ENCODE measurements at places on chromosomes 13 and 19. TPM values are rescaled to one million over a fixed set of nuclear protein-coding genes. Genes with fewer than 3 reads are reported as not detected.
A peak's percentile ranks its signal among the peaks of the same experiment; 100 is the strongest.

DNA sequence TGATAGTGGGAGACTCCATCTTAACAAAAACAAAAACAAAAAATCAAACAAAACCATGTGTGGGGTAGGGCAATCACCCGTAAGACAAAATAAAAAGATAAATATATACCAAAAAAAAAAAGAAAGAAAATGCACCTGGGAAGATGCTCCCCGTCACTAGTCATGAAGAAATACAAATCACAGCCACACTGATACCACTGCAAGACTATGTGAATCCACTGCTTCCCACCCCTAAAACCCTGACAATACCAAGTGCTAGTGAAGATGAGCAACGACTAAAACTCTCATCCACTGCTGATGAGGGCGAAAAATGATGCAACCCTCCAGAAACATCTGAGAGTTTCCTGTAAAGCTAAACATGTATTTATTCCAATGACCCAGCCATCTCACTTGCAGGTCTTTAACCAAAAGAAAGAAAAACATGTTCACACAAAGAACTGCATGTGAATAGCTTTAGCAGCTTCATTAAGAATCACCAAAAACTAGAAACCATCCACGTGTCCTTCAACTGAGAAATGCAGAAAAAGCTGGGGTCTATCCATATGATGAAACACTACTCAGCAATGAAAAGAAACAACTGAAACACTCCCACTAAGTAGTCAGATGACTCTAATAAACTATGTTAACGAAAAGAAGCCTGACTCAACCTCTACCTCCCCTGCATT, 31.7 kb downstream of the BRD4 start:
- peak overlapping the region; percentile 24 for H3K27ac ChIP-seq
- no peak overlapping the region for H3K4me3 ChIP-seq
- DNase-seq: no peak
- no peaks in the 10 kb centered on the region for H3K36me3 ChIP-seq

SIGLEC8 gene
- not detected for total RNA-seq

RAB20 gene
- total RNA-seq: 2.1 TPM

DNA sequence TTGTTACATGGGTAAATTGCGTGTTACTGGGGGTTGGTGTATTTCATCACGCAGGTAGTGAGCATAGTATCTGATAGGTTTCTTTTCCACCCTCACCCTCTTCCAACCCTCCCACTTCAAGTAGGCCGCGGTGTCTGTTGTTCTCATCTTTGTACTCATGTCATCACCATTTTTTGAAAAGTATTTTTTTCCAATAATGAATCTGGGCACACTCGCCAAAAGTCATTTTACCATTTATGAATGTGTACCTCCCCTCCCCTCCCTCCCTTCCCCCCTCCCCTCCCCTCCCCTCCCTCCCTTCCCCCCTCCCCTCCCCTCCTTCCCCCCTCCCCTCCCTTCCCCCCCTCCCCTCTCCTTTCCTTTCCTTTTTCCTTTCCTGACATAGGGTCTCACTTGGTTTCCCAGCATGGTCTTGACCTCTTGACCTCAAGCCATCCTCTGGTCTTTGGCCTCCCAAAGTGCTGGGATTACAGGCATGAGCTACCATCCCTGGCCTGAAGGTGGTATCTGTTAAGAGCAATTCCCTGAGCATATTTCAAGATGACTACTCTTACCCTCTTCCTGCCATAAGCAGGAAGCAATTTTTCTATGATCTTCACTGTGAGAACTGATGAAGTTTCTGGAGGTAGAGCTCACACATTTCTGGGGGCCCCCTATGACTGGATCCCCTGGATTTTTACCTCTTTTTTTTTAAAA, 15.7 kb downstream of the ZNF627 start:
- no peak overlapping the region for H3K4me3 ChIP-seq
- DNase-seq: no peak
- no peak overlapping the region for H3K27ac ChIP-seq
- H3K36me3 ChIP-seq: peaks cover 32% of the 10 kb centered on the region
- no peaks in the 10 kb centered on the region for H3K4me1 ChIP-seq

ZNF578 gene
- total RNA-seq: not detected

DNA sequence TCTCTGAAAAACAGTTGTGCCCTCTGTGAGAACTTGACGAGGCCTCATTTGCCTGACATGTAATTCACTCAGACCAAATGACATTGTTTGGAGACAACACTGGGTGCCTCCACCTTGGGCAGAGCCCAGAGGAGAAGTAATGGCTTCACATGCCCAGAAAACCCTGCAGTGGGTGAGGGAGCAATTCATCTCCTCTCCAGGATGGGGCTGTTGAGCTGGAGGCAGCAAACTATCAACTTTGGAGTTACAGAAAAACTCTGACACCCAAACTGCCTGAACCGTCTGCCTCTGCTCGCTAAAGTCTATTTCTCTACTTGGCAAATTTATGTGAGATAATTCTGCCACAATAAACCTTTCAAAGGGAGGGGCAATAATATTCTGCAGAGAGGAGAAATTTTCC, 146.9 kb downstream of the DCLK1 start:
- H3K27ac ChIP-seq: no peak overlapping the region
- peaks cover 13% of the 10 kb centered on the region for H3K4me1 ChIP-seq
- H3K27me3 ChIP-seq: no peaks in the 10 kb centered on the region
- H3K36me3 ChIP-seq: no peaks in the 10 kb centered on the region

GRCh38 chr13:38421590-38422560, 72.2 kb downstream of the UFM1 start:
- H3K36me3 ChIP-seq: no peaks in the 10 kb centered on the region
- peak; percentile 12 for DNase-seq
- H3K27ac ChIP-seq: no peak overlapping the region
- no peak overlapping the region for H3K4me3 ChIP-seq
- no peaks in the 10 kb centered on the region for H3K27me3 ChIP-seq

WDR88 gene
- total RNA-seq: not detected

GRCh38 chr13:100773923-100774663, 99.5 kb upstream of the TMTC4 start:
- H3K36me3 ChIP-seq: no peaks in the 10 kb centered on the region
- H3K4me1 ChIP-seq: no peaks in the 10 kb centered on the region
- H3K27ac ChIP-seq: no peak overlapping the region

GRIN2D gene
- total RNA-seq: 6.2 TPM

DNA sequence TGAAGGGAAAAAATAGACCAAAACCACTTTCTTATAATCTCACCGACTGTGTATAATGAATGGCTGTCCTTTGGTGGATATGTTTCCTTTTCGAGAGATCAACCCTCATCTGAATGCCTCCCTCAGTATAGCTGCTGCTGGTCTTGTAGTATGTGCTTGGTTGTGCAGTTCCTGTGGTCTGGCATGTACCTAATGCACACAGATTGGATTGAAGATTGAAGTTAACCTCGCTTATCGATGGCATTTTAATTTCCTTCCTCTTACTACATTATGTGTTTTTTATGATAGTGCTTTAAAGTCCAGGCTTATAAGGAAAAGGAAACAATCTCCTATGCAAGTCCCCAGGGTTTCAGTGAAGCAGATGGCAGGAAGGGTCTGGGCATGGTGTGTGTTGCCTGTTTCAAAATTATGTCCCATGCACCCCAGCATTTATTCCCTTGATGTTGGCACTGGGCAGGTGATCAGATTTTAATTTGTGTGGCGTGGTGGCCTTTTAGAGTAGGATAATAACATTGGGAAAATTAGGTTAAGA, 334.1 kb downstream of the SHISA2 start:
- no peak for DNase-seq

- peaks cover 10% of the 10 kb centered on the region for H3K4me1 ChIP-seq
- H3K27me3 ChIP-seq: no peaks in the 10 kb centered on the region
- no peak overlapping the region for H3K27ac ChIP-seq
Observed at GRCh38 chr19:18388100-18388959, 2.4 kb downstream of the GDF15 start.

- no peak overlapping the region for H3K4me3 ChIP-seq
- no peaks in the 10 kb centered on the region for H3K27me3 ChIP-seq
- peaks cover 22% of the 10 kb centered on the region for H3K4me1 ChIP-seq
Observed at GRCh38 chr13:93416736-93417355, 190.2 kb downstream of the GPC6 start.

EPS8L1 gene
- total RNA-seq: 7.6 TPM
